Stimulated activated CD8-positive, alpha-beta memory T cell treated with anti-CD3 and anti-CD28 coated beads, Interleukin-4, amount 100 ng/mL, for 1 hour (primary cell): ENCODE measurements at places on chromosomes 13 and 19.

GRCh38 chr13:107842562-107843180 is 372.7 kb downstream of the LIG4 start:
- no peak for DNase-seq

- no peak for DNase-seq
These were observed 80.7 kb upstream of the WASF3 start for GRCh38 chr13:26476782-26477142.

DNA sequence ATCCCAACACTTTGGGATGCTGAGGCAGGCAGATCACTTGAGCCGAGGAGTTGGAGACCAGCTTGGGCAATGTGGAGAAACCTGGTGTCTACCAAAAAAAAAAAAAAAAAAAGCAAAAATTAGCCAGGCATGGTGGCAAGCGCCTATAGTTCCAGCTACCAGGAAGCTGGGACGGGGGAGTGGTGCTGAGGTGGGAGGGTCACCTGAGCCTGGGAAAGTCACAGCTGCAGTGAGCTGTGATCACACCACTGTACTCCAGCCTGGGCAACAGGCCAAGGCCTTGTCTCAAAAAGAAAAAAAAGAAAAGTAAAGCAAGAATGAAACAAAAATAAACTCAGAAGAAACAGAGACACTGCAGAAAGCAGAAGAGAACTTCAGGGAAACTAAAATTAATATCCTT is 31.6 kb downstream of the MTRF1 start:
- DNase-seq, result no peak

DNA sequence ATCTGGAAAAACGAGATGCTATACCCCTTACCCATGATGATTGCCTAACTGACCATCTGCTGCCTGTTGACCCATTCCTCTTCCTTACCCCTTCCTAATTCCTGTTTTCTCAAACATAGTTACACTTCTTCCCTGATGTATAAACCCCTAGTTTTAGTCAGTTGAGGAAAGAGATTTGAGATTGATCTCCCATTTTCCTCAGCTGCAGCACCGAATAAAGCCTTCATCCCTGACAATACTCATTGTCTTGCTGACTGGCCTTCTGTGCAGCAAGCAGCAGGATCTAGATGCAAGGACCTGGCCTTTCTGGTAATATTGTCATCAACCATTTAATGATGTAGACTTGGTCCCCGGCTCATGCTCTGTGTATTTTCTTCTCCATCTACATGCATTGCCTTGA is 999 bp upstream of the ZNF264 start:
- DNase-seq, result no peak

DNA sequence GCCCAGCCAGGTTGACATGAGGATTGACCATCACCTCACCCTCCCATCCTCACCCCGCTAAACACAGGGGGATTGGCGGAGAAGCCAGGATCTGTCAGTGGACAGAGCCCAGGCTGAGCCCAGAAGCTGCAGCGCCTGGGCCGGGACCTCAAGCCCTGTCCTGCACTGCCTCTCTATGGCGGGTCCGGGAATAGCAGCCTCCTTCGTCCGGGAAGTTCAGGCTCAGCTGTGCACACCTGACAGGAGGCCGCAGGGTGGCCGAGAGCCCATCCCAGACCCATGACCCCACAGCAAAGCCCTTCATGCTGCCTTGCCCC is 67.8 kb downstream of the SPACA7 start:
- no peak for DNase-seq

DNA sequence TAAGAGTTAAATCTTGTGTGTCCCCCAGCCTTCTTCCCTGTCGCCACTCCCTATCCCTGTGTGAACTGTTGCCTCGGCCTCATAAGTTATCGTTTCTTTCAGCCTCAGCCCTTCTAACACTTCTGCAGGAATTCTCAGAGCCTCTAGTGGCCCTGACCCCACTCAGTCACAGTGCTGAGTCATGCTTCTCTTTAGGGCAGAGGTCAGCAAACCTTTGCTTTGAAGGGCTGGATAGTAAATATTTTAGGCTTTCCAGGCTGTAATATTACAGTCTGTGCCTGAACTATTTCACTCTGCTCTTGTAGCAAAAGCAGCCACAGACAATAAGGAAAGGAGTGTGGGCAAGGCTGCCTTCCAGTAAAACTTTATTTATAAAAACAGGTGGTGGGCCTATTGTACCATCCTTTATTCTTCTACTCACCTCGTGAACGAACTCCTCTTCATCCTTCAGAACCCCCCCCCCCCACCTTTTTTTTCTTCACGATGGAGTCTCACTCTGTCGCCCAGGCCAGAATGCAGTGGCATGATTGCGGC is 22.1 kb downstream of the MYO9B start:
- no peak for DNase-seq

- DNase-seq, result no peak
These were observed 153.5 kb downstream of the KCNRG start for GRCh38 chr13:50168786-50169185.

- DNase-seq, result no peak
These were observed at the start of gene ARHGEF7 for GRCh38 chr13:111115061-111115964. ARHGEF7 (plus strand) TSS chr13:111115310; CDS start chr13:111115527, 217 bp downstream.

- DNase-seq, result no peak
These were observed 356.6 kb downstream of the EFNB2 start for GRCh38 chr13:106178816-106179215.

DNA sequence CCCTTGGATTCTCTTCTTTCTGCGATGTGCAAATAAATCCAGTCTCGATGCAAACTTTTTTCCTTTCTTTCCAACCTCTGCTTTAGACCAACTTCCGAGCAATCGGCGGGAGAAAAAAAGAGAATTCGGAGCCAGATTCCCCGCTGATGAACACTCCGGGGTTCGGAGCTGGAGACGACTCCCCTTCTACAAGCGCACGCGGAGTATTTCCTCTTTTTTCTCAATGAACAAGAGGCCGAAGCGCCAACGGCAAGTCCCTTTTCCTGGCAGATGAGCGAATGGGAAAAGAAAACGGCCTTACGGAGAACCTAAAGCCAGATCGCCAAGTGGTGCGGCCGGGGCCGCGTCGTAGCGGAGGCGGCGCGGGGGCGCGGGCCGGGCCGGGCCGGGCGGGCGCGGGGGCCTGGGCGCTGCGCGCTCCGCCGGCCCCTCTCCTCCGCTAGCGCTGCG is 250 bp downstream of the SPRY2 start:
- no peak for DNase-seq

DNA sequence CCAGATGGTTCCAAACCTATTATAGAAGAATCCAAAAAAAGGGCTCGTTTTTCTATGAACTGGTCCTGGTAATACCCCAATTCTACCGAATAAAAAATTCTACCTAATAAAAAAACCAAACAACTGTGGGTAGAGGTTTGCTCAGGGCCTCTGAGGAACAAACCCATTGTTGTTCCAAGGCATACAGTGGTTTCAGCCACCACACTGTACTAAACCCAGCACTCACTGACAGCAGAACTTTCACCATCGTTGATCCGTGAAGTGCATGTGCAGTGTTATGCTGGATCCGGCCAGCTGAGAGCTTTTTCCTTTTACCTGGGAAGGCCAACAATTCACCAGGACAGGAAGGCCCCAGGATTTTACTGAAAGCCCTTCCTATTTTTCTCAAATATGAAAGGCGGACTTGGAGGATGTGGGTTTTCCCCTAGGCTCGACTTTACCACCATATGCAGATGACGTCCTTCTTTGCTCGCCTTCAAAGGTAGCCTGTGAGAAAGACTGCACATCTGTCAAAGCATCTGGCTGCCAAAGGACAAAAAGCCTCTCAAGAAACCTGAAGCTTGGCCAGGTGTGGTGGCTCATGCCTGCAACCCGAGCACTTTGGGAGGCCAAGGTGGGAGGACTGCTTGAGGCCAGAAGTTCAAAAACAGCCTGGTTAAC is 7.2 kb upstream of the PABPC3 start:
- no peak for DNase-seq

GRCh38 chr19:495402-496111 is 729 bp upstream of the MADCAM1 start:
- DNase-seq, result no peak

- DNase-seq, result no peak
These were observed 37.5 kb downstream of the DACH1 start for GRCh38 chr13:71829547-71829946.

GRCh38 chr13:104895521-104895920 is 1639.9 kb downstream of the EFNB2 start:
- no peak for DNase-seq

DNA sequence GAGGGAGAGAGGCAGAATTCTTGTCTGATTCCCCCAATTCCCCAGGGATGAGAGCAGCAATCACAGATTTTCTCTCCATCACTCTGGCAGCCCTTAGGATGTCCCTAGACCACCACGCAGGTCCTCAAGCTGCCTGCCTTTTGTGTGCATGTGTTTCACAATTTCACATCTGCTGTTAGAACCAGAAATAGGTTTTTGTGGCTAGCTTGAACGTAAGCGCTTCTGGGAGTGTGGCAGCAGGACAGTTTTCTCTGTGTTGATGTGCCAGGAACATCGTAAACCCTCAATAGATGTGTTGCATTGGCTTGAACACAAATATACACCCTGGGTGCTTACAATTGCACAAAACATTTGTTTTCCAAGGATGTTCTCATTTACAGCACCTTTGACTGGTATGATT is 78.8 kb upstream of the TMTC4 start:
- DNase-seq, result no peak

DNA sequence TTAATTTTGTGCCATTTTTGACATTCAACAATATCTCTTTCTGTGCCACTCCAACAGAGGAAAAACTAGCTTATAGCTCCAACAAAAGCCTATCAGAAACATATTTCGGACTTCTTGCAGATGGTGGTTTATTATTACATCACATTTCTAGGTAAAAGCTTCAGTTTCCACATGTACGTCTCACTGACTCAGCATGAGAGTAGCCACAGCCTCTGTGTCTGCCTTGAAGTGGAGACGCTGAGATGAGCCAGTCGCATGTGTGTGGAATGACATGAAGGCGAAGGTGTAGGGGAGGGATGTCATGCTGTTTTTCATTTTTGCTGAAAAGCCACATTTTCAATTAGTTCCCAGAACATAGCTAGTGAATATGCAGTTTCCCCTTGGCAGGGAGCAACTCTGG is 598.6 kb downstream of the EFNB2 start:
- DNase-seq, result no peak

GRCh38 chr13:109131698-109132257 is 502.4 kb downstream of the MYO16 start:
- no peak for DNase-seq

- DNase-seq, result no peak
These were observed 61.8 kb downstream of the OLFM4 start for GRCh38 chr13:53090461-53090860.

- no peak for DNase-seq
These were observed 39.1 kb downstream of the LATS2 start for GRCh38 chr13:21022056-21022979.

DNA sequence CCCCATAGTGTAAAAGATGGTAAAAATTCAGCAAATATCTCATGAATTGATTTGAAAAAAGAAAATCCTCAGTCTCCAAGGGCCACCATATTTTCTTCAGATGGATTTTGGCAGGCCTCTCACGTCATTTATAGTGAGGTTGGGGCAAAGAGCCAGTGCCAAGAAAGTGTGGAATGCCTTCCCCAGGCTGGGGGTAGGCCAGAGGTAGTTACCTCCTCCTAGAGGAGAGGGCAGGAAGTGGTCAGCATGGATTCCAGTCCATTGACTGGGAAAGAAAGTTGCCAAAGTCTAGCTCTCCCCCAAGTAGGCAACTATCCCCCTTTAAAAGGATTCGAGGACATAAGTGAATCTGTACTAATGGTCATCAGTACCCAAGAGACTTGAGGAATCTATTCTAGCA is 68.4 kb upstream of the KCTD4 start:
- DNase-seq, result no peak

- no peak for DNase-seq
These were observed 66.4 kb downstream of the KLF12 start for GRCh38 chr13:74067818-74068217.

DNA sequence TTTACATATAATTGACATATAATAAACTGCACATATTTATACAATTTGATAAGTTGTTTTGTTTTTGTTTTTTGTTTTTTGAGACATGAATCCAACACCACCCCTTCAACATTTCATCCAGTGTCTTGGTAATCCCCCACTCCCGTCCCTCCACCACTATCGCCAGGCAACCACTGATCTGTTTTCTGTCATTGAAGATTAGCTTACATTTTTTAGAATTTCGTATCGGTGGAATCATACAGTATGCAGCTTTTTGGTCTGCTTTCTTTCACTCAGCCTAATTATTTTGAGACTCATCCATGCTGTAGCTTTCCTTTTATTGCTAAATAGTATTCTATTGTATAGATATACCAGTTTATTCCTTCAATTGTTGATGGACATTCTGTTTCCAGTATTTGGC is 94.1 kb upstream of the FRY start:
- no peak for DNase-seq

DNA sequence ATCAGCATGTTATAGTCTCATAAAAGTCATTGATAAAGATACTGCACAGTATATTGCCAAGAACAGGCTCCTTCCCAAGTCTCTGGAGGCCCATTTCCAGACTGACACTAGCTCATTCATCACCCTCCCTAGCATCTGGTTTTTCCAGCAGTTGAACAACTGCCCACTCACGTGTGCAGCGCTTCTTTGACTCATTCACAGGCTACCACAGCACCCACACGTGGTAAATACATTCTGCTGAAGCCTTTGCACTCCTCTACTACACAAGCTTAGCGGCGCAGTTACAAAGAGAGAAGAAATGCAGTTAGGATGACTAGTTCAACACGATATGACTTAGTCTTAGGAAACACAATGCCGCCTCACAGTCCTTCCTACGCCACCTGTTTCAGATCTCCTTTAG is 87.7 kb downstream of the DOCK9 start:
- no peak for DNase-seq

DNA sequence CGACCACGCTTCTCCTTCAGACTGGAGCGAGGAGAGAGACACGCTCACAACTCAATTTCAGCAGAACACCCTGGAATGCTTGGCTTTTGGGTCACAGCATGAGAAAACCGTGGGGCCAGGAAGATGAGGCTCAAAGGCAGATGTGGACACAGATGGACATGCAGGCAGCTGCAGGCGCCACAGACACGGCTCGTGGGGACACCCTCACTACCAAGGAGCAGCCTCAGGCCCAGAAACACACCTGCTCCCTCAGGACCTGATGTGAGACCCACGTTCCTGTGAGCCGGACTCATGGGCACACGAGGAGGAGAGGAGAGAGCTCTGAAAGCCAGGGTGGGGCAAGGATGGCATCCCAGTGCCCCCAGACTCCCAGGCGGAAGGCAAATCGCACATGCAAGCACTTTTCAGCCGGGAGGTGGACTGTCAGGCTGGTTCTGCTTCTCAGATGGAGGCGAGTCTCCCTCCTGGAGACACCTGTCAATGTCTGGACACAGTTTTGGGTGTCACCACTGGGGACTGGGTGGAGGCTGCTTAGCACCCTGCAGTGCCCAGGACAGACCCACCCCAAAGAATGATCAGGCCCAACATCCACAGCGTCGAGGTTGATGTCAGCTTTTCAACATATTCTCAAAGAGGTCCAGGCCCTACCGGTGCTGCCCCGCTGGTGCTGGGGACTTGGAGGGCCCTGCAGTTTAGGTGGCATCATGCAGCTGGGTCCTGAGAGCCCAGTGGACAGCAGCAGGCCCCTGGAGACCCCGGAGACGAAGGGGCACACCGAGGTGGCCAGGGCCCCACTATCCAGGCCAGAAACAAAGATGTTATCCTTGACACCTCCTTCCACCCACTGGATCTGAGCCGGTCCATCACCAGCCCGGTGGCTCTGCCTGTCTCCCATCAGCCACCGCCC is 2.3 kb downstream of the ABHD17A start:
- no peak for DNase-seq
